ENCODE measurements at places on chromosomes 1 and 21.

DNA sequence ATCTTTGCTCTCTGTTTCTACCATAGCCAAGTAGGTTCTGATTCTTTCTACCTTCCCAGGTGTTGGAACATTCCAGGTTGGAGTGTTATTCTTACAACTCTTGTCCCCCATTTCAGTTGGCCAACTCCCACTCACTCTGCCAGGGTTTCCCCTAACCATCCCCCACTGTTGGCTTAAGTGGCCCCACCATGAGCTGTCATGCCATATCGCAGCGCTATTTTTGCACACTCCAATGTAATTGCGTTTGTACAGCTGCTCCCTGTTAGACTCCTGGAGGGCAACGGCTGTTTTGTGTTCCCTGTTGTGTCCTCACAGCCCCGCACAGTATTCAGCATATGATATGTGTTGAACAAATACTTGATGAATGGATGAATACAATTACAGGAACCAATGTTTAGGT lies 117.7 kb upstream of the ETS2 start:
- DNase-seq = no peak

DNA sequence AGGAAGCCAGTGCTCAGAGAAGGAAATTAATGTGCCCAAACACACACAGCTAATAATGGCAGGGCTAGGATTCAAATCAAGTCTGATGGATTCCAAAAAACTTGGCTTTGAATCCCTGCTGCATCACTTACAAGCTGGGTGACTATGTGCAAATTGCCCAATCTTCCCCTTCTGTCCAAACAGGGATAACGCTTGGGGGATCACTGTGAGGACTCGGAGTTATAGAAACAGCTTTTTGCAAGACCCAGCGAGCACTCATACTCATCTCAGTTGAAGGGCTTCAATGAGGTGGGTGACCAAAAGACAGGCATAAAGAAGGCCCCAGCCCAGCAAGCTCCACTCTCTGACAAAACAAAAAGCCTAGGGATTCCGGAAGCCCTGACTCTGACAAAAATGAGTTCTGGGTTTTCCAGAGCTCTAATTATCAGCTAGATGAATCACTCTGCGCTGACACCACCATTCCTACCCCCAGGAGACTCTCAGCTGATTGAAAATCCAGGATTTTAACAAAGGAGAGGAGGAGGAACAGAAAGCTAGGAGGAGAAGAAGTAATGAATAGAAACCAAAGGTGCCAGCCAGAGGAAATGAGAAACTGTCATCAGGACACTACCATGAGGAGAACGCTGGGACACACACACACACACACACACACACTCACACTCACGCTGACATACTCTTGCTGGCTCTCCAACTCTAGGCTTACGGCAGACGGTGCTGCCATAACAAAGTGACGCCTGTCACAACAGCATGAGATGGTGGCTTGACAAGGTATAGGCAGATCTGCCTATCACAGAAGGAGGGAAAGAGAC lies 1.6 kb upstream of the STK40 start:
- DNase-seq = peak; percentile 81

DNA sequence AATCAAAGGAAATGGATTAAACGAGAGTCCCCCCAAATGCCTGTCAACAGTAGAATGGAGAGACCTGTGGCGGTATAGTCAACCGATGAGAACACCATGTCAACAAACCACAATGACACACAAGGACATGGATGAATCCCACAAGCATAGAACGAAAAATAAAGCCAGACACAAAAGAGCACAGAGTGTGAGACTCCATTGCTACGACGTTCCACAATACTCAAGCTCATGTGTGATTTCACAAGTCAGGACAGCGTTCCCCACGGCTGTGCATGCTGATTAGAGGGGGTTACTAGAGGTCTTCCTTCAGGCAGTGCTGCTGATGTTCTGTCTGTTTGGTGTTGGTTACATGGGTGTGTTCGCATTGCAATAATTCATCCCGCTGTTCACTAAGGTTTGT lies 5.8 kb upstream of the PLA2G2D start:
- no peak for DNase-seq

- DNase-seq = peak; percentile 11
Observed at GRCh38 chr1:243230914-243231313, 24.2 kb downstream of the CEP170 start.

- DNase-seq = peak; percentile 59
Observed at GRCh38 chr21:42724226-42724920, 71.0 kb downstream of the PDE9A start.

GRCh38 chr21:24310788-24311187 lies 1296.5 kb downstream of the MRPL39 start:
- DNase-seq = no peak

DNA sequence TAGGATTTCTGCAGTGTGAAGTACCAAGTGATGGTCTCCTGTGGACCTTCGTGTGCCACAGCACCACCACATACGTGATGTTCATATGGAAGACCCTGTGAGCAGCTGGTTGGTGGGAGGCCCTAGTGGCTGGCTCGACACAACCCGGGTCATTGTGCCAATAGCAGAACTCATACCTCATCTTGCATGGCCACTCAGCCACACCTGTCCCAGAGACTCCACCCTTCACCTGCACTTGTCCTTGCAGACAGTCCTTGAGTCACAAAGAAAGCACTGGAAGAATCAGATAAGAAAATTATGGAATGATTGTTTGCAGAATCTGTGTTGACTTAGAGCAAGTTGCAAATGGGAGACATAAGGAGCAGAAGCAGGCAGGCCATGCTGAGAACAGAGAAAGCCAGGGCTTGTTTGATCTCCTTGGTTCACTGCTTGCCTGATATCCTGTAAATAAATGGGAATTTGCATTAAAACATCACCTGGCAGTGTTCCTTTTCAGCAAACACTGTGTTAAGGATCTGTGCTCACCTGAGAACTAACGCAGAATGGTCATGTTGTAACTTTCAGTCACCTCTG lies 307.7 kb downstream of the SIPA1L2 start:
- DNase-seq = no peak

GRCh38 chr1:4087530-4088420 lies 187.7 kb upstream of the C1orf174 start:
- DNase-seq = no peak

DNA sequence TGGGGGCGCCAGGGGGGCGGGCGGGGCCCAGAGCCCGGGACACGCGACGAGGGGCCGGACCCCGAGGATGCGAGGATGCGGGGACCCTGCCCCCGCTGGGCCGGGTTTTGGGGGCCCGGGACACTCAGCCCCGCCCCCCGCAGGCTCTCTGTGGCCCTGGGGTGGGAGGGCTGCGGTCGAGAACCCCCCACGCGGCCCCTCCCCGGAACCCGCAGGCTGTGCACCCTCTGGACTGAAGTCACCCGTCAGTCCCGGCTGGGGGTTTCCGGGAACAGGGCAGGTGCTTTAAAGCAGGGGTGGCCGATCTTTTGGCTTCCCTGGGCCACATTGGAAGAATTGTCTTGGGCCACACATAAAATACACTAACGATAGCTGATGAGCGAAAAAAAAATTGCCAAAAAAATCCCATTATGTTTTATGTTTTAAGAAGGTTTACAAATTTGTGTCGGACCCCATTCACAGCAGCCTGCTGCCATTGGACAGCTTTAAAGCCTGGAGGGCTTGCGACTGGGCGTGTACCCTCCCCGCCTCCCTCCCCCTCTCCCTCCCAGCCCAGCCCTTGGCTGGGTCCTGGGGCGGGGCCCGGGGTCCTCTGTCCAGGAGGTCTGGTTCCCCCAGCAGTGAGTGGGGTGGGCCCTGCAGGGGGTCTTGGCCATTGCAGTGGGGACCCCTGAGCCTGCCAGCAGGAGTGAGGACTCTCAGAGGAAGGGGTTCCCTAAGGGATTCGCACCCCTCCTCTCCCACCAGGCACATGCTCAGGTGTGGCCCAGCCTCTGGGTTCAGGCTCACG lies 21.6 kb upstream of the C1orf159 start:
- no peak for DNase-seq

DNA sequence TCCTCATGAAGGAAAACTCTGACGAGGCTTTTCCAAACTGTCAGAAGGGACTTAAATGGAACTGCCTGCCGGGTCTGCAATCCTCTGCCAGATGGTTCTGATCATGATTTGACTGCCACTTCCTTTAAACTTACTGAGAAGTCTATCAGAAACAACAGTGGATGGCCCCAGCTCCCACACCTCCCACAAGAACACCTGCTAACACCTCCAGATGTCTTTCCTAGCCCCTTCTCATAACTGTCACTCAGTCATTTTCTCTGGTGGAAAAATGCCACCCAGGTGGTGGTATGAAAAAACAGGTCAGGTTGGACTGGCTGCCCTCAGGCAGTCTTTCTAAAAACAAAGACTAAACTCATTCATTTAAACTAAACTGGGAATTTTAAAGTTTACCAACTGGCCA lies 66.7 kb upstream of the ABCD3 start:
- no peak for DNase-seq

DNA sequence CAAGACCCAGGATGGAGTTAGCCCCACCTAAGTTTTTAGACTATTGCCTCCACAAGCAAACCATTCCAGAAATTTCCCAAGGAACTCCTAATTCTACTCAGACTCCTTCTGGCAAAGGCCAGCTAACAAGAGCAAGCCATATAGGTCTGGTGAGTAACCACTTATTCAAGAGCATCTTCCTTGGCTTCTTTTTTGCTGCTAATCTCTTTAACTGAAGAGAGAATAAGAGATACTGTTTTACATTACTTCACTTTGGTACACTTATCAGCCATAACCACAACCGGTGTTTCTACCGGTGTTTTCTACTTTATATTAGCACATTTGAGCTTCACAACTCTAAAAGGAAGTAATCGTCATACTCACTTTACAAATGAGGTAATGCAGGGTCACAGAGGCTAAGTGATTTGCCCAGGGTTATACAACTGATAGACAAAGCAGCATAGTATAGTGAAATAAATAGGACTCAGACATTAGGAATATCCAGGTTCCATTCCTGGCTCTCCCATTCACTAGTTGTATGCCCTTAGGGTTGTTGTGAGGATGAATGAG lies 1.7 kb upstream of the EPS15 start:
- peak; percentile 58 for DNase-seq

GRCh38 chr1:100988121-100988520 lies 37.5 kb downstream of the DPH5 start:
- DNase-seq = no peak

GRCh38 chr1:56061824-56062223 lies 517.5 kb downstream of the PLPP3 start:
- DNase-seq = peak; percentile 71

GRCh38 chr1:17567582-17567981 lies 28.1 kb downstream of the ARHGEF10L start:
- DNase-seq = no peak

- DNase-seq = no peak
Observed at GRCh38 chr21:18449605-18450550, 46.3 kb upstream of the TMPRSS15 start.

- DNase-seq = no peak
Observed at GRCh38 chr21:35099310-35099709, 50.2 kb upstream of the RUNX1 start.

DNA sequence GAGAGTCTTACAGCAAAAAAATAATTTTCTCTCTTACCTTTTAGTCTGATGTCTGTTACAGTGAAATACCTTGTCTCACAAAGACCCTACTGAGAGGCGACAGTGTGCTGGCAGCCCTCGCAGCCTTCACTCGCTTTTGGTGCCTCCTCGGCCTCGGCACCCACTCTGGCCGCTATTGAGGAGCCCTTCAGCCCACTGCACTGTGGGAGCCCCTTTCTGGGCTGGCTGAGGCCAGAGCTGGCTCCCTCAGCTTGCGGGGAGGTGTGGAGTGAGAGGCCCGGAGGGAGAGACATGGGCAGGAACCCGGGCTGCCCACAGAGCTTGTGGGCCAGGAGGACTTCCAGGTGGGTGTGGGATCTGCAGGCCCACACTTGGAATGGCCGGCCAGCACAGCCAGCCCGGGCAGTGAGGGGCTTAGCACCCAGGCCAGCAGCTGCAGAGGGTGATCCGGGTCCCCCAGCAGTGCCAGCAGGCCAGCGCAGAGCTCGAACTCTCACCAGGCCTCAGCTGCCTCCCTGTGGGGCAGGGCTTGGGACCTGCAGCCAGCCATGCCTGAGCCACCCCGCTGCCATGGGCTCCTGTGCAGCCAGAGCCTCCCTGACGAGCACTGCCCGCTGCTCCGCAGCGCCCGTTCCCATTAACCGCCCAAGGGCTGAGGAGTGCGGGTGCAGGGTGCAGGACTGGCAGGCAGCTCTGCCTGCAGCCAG lies 10.8 kb upstream of the CFHR1 start:
- no peak for DNase-seq

DNA sequence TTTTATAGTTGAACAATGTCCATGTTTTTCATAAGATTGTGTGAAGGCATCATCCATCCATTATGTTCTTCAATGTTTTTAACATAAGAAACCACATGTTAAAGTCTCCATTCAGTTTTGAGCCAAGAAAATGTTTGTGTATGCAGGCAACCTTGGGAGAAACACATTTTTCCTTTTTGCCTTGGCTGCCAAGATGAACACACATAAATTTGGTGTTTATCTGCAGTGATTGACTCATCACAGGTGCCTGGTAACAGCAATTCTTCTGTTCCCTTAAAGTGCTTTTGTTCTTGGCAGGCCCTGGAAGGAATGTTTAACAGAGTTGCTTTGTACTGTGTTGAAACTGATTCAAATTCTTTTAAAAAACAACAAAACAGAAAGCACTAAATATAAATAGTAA lies 709.9 kb upstream of the ADGRL4 start:
- DNase-seq = peak; percentile 56

GRCh38 chr1:87497380-87498203 lies 168.9 kb downstream of the LMO4 start:
- DNase-seq = no peak

DNA sequence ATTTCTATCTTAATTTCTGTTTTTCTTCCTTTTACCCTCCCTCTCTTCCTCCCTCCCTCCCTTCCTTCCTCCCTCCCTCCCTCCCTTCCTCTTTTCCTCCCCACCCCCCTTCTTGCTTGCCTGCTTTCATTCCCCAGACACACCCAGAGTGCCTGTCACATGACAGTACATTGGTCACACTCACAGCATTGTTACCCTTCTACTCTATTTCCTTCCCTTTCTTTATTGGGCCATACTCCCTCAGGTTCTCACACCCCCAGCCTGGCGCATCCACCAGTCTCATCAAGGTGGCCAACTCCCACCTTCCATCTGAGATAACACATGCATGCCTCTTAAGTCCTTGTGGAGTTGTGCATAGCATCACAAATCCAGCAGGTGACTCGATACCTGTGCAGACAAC lies 10.9 kb downstream of the TMPRSS3 start:
- peak; percentile 15 for DNase-seq

- peak; percentile 21 for DNase-seq
Observed at GRCh38 chr1:93394514-93394913, 48.8 kb downstream of the DR1 start.

- DNase-seq = no peak
Observed at GRCh38 chr1:19889656-19890055, 7.5 kb downstream of the OTUD3 start.

DNA sequence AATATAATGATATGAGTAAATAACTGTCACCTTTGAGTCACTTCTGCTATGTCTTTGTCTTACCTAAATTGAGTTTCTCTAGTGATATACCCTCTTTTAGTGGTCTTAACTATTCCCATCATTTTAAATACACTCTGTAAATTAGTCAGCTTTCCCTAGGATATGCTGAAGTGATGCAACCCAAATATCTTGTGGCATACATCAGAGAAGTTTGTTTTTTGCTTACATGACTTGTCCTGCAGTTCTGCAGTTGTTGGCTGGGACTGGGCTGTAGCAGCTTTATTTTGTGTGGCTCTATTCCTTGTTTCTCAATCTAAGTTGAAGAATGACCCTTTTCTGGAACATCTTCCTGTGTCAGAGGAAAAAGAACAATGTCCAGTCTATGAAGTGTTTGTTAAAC lies 76.4 kb downstream of the TTC3 start:
- DNase-seq = peak; percentile 66

All from epithelial cell of esophagus (primary cell).